ENCODE measurements at places on chromosomes 13 and 19.

DNA sequence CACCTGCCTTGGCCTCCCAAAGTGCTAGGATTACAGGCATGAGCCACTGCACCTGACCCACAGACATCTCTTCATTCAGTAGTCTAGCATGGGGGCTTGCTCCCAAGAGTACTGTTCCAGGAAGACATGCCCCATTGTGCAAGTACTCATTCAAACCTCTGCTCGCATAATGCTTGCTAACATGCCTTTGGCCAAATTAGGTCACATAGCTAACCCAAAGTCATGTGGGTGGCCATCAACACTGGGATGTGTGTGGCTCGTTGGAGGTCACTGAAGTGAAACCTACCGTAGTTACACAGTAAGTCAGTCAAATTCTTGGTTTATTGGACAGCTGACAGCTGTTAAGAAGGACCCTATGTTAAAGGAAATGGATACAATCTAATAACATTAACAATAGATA, 20.3 kb downstream of the RFXAP start:
- DNase-seq: no peak

DNA sequence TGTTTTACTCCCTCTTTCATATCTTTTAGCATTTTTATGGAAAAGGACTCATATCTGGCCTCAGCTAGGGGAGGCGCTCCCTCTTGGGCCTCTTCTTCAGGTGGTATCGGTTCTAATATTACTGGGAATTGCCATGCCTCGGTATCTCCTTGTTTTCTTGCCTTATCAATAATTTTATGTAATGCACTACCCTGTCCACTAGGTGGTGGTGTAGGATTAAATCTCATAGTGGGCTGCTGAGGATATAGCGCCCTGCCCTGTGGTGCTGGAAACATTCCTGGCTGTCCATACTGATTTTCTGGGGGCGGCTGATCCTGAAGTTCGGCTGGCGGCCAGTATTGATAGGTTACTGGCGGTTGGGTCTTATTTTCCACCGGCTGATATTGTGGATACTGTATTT, 35.8 kb downstream of the ZNF420 start:
- DNase-seq: no peak

DNA sequence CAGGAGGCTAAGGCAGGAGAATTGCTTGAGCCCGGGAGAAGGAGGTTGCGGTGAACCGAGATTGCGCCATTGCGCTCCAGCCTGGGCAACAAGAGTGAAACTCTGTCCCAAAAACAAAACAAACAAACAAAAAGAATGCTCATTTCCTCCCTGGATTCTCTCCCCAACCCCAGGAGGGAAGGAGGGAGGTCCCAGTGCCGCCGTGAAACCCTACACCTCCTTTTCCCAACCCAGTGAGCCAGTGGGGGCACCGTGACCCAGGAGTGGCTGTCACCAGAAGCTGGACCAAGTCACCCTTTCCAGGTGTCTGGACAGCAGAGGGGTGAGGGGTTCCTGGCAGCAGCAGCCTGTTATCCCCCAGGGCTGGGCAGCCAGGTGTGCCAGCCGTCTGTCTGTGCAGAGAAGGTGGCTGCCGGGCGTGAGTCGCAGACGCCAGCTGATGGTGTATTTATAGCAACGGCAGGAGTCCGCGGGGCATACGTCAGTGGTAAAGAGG, 23.5 kb downstream of the NFIC start:
- no peak for DNase-seq

- no peak for DNase-seq
Measured at GRCh38 chr19:32189956-32190706, 155.3 kb upstream of the ZNF507 start.

- no peak for DNase-seq
Measured at GRCh38 chr13:97653443-97654140, 219.6 kb downstream of the RAP2A start.

- DNase-seq: no peak
Measured at GRCh38 chr19:28737021-28737895, 475.7 kb downstream of the UQCRFS1 start.

GRCh38 chr13:29572575-29572974, 22.9 kb downstream of the SLC7A1 start:
- DNase-seq: no peak

GRCh38 chr13:31699650-31700049, 39.7 kb upstream of the RXFP2 start:
- no peak for DNase-seq

GRCh38 chr19:18670312-18670711, 13.2 kb upstream of the CRTC1 start:
- no peak for DNase-seq

All from caudate nucleus (tissue), 63 donors.